AG04450 (cell line): ENCODE measurements at places on chromosomes 2 and 18. TPM values are rescaled to one million over a fixed set of nuclear protein-coding genes. Genes with fewer than 3 reads are reported as not detected.

The FOXD4L1 gene
- polyA plus RNA-seq: 0.02 TPM in 1 of 2 replicates, not detected in the other

The NT5C1B gene
- polyA plus RNA-seq: not detected in 2 replicates

The ARHGAP15 gene
- not detected in 2 replicates for polyA plus RNA-seq

The GCA gene
- polyA plus RNA-seq: 1.8 and 2.5 TPM in 2 replicates

The CCDC68 gene
- 7.3 and 9.5 TPM in 2 replicates for polyA plus RNA-seq

The RBM45 gene
- 13.0 and 21.9 TPM in 2 replicates for polyA plus RNA-seq

The IAH1 gene
- polyA plus RNA-seq: 121 and 127 TPM in 2 replicates

The COL4A3 gene
- polyA plus RNA-seq: 0.07 TPM in 1 of 2 replicates, not detected in the other

The PROC gene
- polyA plus RNA-seq: not detected in 2 replicates

The REG3A gene
- not detected in 2 replicates for polyA plus RNA-seq

The PTPRM gene
- polyA plus RNA-seq: 81.1 and 81.5 TPM in 2 replicates

The ZNF385B gene
- not detected in 2 replicates for polyA plus RNA-seq

The RNU2-63P gene
- polyA plus RNA-seq: not detected in 2 replicates

DNA sequence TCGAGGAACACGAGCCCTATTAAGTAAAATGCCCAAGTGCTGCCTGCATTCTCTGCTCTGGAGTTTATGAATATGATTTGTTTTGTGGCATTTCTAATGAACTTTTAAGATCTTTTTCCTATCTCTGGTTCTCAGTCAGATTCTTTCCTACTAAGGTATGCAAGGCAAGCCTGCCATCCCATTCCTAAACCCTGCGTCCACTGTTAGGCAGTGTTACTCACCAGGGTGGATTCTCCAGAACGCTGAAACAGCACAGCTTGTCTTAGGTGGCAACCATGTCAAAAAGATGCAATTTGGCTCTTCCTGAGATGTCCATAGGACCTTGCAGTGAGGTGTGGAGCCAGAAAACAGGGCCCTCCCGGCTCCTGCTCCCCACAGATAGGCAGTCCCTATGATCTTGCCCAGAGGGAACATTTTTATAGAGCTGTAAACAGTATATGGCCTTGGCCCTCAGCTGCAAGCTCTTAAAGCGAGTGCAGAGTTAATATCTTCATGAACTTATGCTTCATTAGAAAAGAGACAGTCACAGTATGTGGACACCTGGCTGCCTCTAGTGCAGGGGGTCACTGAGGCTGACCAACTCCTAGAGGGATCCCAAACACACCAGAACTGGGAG lies 84.4 kb downstream of the TPGS2 start:
- peak; percentile 27 for DNase-seq

- DNase-seq: no peak
Observed at GRCh38 chr2:174623106-174623637, 25.6 kb upstream of the WIPF1 start.

DNA sequence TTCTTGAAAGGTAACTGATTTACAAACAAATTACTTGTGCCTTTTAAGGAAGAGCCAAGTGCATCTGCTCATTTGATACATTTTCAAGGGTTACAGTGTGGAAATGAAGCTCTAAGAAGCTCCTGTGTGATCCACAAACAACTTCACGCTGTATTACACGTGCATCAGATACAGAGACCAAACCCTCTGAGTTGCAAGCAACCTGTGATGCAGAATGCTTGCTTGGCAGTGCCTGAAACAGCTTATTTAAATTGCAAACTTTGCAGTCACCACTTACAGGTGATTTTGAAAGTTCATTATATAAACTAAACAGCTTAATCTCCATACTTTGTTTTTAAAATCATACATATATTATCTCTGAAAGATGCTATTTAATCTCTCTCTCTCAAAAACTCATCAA lies 50.1 kb downstream of the ZEB2 start:
- no peak for DNase-seq

DNA sequence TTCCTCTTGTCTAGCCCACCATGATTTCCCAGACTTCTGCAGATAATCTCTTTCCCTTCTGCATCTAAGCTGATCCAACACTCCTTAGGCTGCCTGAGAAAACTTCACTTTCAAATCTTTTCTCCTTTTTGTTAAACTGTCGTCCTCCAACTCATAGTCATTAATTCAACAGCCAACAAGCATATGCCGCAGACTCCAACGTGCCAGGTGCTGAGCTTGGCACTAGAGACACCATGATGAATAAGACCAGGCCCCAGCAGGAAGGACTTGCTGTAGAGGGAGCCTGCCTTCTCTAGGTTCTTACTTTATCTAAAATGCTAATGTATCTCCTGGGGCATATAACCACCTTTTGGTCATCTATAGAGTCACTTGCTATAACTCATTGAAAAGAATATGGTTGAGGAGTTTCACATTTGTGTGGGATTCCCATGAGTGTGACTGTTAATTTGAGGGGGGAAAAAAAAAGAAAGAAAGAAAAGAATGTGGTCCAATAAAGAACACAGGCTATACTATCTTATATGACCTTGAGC lies 51.0 kb downstream of the ANKRD44 start:
- no peak for DNase-seq

DNA sequence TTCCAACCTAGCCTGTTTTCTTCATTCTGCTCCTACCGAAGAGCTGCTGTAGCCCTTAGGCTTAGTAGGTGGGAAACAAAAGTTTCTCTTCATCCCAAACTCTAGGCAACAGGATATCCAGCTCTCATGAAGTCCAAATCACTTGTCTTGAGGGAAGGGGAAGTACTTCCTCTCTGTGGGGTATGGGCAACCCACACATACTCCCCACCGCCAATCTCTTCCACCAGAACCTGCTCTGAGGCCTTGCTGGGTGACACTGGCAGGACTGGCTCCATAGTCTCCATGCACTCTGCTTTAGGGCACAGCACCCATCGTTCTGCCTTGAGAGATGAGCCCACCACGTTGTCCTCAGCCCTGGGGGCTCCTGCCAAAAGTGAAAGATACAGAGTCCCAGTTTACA lies 173.0 kb downstream of the NCK2 start:
- no peak for DNase-seq

DNA sequence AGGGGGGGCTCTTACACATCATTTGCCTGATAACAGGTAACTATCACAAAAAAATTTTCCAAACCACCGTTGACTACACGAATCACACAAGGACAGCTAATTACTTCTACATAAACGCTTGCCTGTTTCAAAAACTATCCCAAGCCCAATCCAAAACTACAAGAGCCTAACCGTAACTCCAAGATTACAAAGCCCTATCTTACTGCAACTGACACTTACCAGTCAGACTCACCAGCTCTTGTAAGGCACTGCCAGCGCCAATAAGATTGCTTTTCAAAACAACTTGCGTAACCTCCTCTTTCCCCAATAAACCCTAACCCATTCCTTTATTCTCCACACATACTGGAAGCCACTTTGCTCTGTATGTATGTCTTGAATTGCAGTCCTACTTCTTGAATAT lies 148.4 kb downstream of the NBAS start:
- DNase-seq: no peak

DNA sequence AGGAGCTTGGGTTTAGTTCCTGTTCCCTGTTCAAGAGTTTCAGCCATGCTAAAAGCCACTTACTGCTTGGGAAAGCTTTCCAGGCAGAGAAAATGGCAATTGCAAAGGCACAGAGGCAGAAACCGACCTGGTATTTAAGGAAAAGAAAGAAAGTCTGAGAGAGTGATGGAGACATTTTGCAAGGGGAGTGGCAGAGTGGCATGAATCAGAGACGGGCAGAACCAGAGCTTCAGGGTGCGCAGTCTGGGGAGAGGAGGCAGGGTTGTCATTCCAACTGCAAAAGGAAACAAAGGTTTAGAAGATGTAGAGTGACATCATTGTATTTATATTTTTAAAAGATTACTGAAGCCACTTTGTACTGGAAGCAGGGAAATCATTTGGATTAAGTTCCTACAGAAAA lies 14.9 kb upstream of the GNAL start:
- no peak for DNase-seq

GRCh38 chr2:111634050-111634794 lies 249.8 kb downstream of the ANAPC1 start:
- peak; percentile 27 for DNase-seq

- DNase-seq: no peak
Observed at GRCh38 chr2:225207471-225207870, 165.2 kb upstream of the DOCK10 start.

GRCh38 chr18:72468021-72468710 lies 76.0 kb downstream of the CBLN2 start:
- DNase-seq: no peak

GRCh38 chr18:73888565-73888964 lies 259.1 kb downstream of the FBXO15 start:
- DNase-seq: no peak

GRCh38 chr2:165970663-165971062 lies 17.1 kb upstream of the TTC21B start:
- DNase-seq: no peak

GRCh38 chr2:155975734-155976133 lies 356.8 kb downstream of the NR4A2 start:
- no peak for DNase-seq

- no peak for DNase-seq
Observed at GRCh38 chr2:233165895-233166661, 85.4 kb upstream of the ATG16L1 start.

GRCh38 chr2:144156736-144157640 lies 362.9 kb downstream of the ZEB2 start:
- no peak for DNase-seq

DNA sequence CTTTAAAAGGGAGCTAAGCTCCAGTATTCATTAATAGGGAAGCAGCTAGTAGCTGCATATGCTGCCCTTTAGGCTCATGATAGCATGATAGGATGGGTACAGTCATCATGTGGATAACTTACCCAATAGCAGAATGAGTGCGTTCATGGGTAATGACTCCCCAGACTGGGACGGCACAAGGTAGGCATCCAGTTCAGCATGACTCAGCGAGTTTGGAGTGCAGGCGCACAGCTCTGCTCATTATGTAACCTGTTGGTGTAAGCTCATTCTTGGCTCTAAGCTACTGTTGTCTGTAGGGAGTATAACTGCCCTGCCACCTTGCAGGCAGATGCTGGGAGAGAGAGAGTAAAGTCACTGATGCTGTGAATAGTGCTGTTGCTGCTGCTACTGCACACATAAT lies 209.2 kb upstream of the SYT4 start:
- DNase-seq: no peak

DNA sequence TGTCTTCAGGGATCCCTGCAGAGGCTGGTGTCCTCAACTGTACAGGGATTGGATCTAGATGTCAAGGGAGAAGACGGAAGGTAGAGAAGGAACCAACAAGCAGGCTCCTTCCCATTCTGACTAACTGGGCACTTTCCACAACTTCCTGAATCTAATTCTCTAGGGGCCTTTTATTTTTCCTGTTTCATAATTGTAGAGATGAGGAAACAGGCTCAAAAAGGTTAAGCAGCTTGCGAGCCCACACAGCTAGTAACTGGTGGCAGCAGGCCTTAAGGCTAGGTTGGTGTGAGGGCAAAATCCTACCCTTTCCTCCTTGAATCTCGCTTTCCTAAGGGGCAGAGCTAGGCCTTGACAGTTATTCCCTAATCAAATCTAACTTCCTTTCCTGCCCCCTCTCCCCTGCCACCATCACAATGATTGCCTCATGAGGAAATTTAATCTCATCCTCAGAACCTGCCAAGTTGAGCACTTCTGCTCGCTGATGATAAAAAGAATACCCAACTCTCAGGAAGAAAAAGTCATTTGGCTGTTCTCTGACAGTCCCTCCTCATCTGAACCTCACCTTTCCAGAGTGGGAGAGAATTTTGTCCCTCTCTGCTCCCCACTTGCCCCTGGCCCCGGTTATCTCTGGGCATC lies 35.7 kb upstream of the POLE4 start:
- no peak for DNase-seq

- DNase-seq: no peak
Observed at GRCh38 chr2:100256416-100256815, 65.9 kb downstream of the LONRF2 start.

DNA sequence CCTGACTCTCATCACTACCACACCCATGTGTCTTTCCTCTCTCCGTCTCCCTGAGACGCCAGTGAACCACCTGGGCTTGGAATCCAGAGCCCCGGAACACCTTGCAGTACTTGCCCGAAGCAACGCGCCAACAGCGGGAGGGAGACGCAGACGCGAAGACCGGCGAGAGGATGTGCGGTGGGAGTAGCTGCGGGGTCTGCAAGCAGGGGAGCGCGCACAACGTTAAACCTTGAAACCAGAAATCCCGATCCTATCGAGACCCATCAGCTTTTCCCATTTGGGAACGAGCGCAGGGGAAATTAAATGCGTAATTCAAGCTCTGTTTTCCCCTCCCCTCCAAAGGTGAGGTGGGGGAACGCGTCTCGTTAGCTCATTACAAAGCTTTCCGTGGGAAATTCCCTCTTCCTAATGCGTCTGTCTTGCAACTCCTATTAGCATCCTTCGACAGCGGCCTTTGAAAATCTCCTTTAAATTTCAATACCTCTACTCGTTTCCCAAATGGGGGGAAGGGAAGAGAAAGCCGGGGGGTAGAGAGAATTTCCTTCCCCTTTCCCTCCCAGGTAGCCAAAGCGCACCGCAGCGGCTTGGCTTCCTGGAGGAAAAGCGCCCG lies 421 bp upstream of the CNTNAP5 start:
- no peak for DNase-seq

GRCh38 chr2:161782615-161783014 lies 158.4 kb downstream of the SLC4A10 start:
- no peak for DNase-seq
